ENCODE measurements at places on chromosomes 3 and 15.

GRCh38 chr3:42192334-42193200 is 73.4 kb downstream of the CCK start:
- DNase-seq: no peak

DNA sequence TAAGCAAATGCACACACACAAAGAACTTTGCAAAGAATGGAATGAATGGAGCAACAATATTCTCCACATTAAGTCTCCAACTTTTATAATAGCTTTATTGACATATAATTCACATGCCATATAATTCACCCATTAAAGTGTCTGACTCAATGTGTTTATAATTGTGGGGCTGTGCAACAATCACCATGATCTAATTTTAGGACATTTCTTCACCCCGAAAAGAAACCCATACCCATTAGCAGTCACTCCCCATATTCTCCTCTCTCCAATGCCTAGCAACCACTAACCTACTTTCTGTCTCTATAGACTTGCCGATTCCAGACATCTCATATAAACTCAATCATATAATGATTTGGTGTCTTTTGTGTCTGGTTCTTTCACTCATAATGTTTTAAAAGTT is 22.6 kb downstream of the VGLL4 start:
- no peak for DNase-seq

DNA sequence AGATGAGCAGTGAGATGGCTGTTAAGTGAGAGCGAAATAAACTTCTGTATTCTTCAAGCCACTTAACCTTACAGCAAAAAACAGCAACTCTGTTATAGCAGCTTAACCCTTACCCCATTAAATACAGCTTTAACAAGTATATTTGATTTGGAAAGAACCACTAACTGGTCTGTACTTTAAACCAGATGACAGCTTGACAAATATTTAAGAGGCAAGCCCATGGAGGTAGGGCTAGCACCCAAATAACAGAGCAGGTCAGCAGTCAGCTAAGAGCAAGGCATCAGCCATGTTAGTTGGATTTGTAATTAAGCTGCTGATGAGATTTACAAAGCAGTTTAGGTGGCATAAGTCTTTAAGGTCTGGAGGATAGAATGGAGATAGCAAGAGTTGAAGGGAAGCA is 3.5 kb downstream of the LZTFL1 start:
- no peak for DNase-seq

GRCh38 chr15:92033314-92033713 is 179.8 kb downstream of the SLCO3A1 start:
- no peak for DNase-seq

GRCh38 chr15:60887139-60887538 is 342.0 kb downstream of the RORA start:
- no peak for DNase-seq

DNA sequence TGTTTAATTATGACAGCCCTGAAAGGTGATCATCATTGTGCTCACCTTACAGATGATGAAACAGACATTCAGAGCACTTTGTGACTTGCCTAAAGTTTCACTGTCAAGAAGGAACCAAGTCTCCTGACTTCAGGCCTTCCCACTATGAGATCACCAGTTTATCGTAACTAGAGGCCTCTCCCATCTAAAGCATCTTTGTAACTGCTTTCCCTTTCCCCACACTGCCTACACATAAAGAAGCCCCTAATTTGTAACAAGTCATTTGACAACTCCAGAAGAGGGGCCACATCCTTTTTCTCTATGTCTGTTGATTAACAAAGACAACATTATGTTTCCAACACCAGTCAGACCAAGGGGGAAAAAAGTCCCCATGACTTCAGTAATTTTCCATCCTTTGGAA is 1.1 kb downstream of the KLHL6 start:
- DNase-seq: no peak

DNA sequence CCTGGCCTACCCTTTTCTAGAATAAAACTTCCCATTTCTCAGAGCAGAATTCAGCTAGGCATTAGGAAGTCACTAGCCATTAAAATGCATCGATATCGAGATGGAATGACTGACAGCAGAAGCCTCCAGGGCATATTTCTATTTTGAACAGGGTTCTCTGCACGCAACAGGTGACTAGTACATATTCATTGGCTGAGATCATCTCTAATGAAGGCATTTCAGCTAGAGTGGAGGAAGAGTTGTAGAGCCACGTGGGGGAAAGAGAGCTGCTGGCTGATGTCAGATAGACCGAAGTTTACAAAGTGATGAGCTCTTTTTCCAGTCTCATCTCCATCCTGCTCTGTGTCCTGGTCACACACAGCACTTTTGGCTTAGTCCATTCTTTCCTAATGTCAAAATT is 7.5 kb downstream of the TMEM40 start:
- no peak for DNase-seq

DNA sequence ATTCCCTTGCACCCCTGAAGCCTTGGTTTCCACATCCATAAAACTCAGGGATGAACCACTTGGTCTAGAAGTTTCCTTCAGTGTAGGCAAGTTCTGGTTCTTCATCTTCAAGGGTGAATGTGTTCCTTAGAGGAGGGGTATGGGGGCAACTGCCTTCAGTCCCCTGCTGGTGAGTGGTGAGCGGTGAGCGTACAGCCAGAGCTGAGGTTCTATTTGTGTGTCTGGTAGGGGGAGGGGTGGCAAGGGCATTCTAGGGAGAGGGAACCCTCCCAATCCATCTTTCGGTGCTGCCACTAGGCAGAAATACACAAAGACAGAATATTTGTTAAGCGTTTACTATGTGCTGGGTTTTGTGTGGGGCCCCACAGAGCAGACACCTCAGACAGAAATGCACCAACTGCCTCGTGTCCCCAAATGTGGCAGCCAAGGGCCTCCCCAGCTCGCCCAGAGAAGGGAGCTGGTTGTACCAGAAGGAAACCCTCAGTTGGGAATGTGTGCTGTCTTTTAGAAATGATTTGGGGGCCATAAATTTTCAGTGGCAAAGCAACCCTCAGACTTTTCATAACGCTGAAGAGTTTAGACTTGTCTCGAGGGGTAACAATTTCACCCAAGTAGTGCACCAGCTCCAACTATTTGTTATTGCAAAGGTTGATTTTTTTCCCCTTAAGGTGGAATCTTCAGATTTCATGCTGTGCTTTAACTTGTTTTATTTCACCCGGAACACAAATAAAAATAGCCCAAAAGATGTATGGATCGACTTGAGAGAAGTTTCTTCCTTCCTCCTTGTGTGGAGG is 137.6 kb downstream of the FBLN2 start:
- peak; percentile 29 for DNase-seq

DNA sequence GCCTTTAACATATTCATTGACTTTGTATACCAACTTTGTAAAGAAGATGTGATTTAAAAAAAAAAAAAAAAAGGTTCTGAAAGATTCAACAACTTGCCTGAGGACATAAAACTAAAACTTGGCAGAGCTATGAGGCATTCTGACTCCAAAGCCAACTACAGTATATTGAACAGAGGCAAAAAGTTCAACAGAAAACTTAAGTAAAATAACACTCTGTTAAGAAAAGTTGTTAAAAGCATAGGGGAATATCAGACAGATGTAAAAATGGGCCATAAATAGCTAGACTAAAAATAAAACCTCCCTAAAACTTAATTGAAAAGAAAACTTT is 23.4 kb downstream of the GOLIM4 start:
- no peak for DNase-seq

DNA sequence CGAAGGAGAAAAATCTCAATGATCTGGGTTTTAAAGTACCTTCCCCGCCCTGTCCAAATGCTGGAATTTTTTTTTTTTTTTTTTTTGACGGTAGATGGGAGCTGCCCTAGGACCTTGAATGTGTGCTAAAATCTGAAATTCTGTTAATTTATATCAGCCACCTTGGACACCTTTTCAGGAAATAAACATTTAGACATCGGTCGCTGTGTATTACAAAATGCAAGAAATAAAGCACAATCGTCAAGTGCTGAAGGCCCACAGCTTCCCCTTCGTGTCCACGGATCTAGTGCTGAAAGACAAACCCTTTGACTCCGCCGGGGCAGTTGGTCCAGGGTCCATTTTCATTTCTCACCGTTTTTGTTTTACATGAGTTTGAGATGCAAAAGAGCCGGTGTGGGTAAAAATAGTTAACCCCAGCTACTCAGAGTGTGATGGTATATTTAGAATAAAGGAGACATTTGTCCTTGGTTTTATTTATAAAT is 90.2 kb upstream of the CHD2 start:
- DNase-seq: no peak

DNA sequence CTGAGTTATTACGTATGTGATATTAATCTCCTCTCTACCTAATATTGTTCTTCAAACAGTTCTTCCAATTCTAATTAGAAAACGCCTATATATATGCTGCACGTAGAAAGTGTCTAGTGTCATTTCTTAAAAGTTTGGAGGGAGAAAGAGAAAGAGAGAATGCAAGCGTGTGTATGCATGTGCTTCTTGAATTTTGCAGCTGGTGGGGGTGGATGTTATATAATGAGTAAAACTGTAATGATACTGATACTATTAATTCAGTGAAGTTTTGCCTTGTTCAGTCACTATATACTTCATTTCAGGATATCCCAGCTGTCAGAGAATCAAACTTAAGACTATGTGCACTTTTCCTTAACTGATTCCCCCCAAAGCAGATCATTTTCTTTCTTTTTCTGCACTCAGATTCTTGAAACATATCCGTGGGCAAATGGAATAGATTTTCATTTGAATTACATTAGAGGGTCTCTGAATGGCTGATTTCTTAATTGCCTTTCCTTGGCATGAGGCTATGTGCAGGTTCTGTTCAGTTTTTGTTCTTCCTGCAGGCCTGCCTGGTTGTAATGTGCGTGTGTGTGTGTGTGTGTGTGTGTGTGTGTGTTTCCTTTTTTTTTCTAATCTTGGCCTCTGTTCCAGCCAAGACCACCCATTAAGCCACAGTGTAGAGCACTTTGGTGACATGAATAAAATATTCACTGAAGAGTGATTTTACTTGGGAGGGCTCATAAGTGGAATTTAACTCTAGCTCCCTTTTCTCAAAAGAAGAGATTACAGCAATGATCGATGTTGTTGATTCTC is 617.5 kb downstream of the RBMS3 start:
- DNase-seq: no peak

GRCh38 chr3:126078866-126079265 is 5.1 kb downstream of the SLC41A3 start:
- no peak for DNase-seq

DNA sequence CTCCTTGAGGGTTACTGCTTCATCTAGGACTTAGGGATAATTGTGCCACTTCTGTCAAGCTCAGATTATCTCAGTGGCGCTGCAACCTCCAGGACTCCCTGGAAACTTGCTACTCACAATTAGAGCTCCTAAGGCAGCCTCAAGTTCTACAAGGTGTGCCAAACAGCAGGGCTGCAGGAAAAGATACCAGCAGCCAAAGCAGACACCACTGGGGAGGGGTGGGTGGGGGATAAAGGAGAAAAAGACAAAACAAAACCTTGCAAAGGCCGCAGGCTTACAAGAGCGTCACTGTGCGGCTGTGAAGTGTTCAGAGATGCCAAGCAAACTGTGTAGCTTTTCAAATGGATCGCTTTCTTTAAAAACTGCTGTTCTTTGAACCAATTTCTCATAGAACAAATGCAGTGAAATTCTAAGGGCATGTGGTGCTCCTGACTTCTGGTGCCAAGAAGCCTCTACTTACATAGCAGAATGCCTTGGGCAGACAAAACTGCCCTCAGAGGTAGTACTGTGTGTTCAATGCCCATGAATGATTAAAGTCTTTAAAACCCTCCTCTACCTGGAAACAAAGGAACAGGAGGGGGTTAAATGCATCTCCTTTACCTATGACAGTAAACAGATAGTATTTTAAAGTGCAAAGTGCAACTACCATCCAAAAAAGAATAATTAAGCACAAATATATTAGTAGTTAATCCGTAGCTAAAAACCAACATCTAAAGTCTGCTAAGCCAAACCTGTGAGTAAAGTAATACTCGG is 353.4 kb downstream of the FOXP1 start:
- no peak for DNase-seq

DNA sequence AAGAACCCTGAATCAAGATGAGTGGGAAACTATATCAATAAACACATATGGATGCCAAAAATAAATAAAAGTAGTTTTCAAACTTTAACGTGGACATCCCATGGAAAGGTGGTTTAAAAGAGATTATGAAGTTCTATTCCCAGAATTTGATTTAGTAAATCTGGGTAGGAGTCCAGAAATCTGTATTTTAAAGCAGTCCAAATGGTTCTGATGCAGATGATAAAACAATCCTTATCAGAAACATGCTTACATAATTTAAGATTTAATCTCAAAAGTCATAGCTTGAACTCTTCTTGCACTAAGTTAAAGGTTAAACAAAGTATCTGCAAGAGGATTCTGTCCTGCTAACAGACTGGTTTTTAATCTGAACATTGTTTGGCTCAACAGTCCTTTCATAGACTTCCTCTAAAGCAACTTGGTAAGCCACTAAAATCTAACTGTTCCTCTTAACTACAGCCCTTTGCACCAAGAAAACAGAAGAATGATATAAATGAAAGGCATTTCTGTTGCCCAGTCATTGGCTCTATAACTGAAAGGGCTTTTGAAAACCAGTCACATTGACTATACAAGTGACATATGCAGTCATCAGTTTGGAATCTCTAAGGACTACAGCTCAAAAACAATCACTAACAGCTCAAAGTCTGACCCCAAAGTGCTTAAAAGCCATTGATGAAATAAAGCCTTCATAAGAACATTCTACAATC is 23.4 kb upstream of the MAP4 start:
- DNase-seq: no peak

DNA sequence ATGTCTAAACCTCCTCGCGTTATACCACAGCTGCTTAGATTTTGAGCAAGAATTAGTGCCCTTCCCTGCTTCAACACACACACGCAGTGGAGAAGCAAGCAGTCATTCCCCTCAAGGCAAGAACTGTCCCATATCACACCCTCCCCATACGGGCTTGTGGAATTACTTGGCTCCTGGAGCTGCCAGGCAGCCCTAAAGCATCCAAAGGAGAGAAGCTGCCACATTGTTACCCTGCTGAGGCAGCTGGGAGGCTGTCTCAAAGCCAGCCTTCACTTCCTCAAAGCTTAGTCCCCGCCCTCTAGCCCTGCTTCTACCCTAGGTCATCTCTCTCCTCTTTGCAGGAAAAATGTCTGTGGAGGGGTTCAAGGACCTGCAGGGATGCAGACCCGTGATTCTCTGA is 153.4 kb downstream of the RORA start:
- no peak for DNase-seq

- no peak for DNase-seq
Observed at GRCh38 chr3:87287011-87287410, 10.6 kb upstream of the POU1F1 start.

GRCh38 chr3:190036631-190037030 is 84.1 kb downstream of the P3H2 start:
- no peak for DNase-seq

GRCh38 chr3:48851407-48851806 is 3.7 kb upstream of the PRKAR2A start:
- no peak for DNase-seq
